ENCODE measurements at places on chromosomes 13 and 19.

- no peak for DNase-seq
Observed at GRCh38 chr13:34654203-34654602, 287.9 kb upstream of the NBEA start.

GRCh38 chr13:77492982-77493381, 42.5 kb upstream of the SCEL start:
- no peak for DNase-seq

- DNase-seq, result no peak
Observed at GRCh38 chr19:5338656-5339197, 1.9 kb downstream of the PTPRS start.

- no peak for DNase-seq
Observed at GRCh38 chr13:30576528-30576927, 41.2 kb upstream of the USPL1 start.

- no peak for DNase-seq
Observed at GRCh38 chr13:24203811-24204210, 43.3 kb downstream of the SPATA13 start.

DNA sequence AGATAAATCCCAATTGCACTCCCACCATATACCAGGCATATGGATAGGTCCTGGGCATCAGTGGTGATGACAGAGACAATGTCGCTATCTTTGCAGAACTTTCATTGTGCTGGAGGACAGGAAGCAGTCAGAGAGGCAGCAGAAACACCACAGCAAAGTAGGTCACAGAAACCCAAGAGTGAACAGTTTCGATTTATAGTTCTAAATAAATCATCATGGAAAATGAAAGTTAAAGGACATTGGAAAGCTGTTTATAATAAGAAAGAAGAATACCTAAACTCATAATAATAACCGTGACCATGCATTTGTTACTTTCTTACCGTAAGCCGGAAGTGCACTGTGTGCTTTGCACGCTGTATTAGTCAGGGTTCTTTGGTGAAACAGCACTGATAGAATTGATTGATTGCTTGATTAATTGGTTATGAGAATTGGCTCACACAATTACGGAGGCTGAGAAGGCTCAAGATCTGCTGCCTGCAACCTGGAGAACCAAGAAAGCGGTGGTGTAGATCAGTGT, 38.9 kb downstream of the ALOX5AP start:
- DNase-seq, result no peak

GRCh38 chr19:2016041-2016807, 710 bp upstream of the BTBD2 start:
- peak; percentile 20 for DNase-seq
